Midbrain (tissue), 1 donor: ENCODE measurements at places on chromosomes 2 and 18.
A peak's percentile ranks its signal among the peaks of the same experiment; 100 is the strongest.

DNA sequence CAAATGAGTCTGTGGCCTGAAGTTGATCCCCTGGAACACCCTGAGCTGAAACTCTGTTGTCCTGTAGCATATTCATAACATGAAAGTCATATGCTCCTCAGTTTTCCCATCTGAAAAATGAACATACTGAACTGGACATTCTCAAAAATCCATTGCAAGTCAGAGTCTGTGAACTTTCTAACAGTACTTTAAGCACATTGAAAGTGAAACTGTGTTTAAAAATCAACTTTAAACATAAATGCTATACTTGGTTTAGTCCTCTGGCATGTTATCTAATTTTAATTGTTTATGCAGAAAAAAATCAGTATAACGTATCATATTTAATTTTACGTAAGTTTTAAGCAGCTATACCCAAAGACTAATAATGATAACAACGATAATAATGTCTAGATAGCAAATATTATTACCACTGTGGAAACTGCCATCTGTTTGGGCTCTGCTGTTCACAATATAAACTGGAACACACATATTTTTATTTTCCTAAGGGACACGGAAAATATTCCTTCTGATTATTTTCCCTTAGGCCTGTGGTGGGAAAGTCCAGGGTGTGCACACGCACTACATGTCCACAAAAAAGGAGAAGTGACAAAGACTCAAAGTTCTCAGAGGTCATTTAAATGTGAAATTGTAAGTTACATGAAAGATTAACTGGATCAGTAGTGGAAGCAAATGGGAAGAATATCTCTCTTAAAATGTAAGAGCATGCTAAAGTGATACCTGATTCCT is 56.1 kb upstream of the TTN start:
- no peak for DNase-seq

DNA sequence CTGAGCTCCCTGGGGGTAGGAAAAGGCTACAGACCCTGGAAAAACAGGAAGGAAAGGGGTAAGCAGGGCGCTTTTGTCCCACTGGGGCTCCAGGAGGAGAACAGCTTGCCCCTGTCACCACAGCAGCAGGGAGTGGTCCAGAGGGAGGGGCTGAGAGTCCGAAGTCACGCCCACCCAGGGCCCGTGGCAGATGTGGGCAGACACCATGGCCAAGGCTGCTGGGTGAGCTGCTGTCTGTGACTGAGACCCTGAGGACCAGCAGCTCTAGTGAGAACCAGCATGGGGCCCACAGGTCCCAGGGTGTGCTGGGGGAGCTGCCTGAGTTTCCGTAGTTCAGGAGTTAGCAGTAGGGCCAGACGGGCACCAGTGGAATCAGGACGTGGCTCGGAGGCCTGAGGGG is 162.0 kb downstream of the SPP2 start:
- DNase-seq, result no peak

DNA sequence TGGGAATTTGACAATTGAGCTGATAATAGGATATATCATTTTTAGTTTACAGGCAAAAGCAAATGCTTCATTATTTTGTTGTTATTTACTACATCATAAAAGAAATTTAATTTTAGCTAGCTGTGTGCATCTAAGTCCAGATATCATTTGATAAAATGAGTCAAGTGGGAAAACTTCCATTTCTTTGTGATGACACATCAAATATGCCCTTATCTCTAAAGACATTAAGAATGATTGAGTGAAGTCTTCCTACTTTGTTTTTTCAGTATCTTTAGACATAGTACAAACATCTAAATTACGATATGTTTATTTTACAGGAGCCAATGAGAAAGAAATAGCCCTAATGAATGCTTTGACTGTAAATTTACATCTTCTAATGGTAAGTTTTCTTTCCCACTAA is 77.0 kb downstream of the KYNU start:
- DNase-seq, result no peak

GRCh38 chr2:106073678-106074406 is 120.3 kb downstream of the UXS1 start:
- DNase-seq, result no peak

GRCh38 chr2:190626641-190627210 is 22.2 kb upstream of the NAB1 start:
- no peak for DNase-seq

DNA sequence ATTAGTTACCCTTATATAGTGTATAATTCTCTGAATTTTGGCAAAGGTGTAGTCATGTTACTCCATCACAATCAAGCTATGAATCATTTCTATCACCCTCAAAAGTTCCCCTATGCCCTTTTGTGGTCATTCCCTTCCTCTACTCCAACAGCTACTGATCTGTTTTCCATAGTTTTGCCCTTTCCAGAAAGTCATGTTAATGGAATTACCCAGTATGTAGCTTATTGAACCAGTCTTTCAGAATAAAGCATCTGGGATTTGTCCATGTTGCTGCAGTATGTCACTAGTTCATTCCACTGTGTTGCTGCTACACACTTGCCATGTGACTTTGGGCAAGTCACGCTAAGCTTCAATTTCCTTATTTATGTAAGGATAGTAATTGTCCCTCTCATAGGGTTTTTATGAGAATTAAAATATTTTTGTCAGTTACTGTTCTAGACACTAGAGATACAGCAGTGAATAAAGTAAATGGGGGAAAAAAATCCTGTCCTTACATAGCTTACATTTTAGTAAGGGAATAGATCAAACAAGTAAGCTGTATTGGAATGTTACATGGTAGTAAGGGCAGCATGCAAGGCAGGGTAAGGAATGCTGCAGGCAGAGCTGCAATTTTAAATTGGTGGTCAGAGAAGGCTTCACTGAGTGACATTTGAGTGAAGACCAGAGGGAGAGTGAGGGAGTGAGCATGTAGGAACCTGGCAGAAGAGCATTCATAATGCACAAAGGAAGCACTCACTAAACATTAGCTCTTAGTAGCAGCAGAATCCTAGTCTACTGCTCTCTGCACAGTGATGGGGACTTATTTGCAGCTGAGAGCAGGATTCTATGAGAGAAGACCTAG is 80.3 kb upstream of the TSPYL6 start:
- DNase-seq, result no peak

- DNase-seq, result no peak
These were observed 1845.6 kb upstream of the PIK3C3 start for GRCh38 chr18:40109252-40110049.

DNA sequence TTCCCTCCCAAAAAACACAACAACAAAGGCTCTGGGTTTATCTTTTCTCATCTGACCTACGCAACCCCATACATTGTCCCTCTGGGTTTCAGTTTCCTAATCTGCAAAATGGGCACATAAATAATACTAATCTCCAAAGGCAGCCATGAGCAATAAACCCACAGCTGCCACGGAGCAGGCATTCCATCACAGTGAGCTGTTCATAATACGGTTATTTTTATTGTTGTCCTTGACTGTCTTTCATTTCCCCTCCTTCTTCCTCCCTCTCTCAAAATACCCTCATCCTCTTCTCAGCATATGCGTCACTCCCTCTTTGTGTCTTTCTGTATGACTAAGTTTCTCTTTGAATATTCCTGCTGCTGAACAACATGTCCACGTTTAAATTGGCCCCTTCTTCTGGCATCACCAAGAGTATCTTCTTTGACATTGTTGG is 129.8 kb upstream of the CAB39 start:
- no peak for DNase-seq

GRCh38 chr2:39665811-39666490 is at the start of gene TMEM178A:
TMEM178A (plus strand) TSS chr2:39665917; CDS start chr2:39665975, 58 bp downstream.
- DNase-seq, result no peak

DNA sequence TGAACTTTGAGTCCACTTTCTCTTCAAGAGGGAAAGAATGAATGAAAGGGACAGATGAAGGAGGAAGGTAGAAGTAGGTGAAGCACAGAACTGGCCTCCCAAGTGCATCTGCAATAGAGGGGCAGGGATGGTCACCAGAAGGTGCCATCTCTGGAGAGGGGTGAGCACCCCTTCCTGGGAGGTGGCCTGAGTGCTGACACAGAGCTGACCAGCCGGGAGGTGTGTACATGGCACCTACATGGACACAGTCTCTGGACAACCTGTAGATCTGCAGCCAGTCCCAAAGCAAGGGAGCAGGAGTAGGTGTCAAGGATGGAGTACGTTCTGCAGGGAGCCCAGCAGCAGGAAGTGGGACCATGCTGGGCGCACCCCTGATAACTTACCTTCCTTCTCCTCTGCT is 83.2 kb downstream of the TFCP2L1 start:
- no peak for DNase-seq

DNA sequence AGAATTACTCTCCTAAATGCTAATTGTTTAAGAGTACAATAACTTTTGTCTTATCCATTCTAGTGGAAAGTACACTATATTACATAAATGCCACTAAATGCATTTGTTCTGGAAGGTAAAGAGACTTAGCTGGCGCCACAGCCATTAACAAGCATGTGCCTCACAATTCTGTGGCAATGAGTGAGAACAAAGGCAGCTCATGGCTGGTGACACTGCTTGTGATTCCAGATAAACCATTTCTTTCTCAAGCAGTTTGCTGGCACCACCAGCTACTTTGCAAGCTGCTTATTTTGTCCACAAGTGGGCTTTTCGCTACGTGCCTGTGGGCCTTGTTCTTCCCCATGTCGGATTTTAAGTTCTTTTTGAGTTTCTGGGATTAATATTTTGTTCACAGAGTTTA is 147.6 kb upstream of the SMAD7 start:
- DNase-seq, result peak; percentile 52

DNA sequence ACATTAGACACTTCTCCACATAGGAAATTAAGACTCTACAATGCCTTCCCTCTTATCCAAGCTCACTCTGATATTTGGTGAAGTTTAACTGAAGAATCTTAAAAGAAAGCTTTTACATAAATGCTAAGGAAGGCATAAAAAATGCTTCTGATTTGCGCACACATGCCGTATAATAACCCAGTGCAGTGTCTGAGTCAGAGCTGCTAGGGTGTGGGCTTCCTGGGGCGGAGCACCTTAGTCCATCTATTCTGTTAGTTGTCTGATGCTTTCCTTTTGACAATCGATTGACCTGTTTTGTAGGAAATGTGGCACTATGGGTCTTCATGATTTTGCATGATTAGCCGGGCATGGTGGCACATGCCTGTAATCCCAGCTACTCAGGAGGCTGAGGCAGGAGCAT is 231.5 kb downstream of the AFF3 start:
- no peak for DNase-seq

DNA sequence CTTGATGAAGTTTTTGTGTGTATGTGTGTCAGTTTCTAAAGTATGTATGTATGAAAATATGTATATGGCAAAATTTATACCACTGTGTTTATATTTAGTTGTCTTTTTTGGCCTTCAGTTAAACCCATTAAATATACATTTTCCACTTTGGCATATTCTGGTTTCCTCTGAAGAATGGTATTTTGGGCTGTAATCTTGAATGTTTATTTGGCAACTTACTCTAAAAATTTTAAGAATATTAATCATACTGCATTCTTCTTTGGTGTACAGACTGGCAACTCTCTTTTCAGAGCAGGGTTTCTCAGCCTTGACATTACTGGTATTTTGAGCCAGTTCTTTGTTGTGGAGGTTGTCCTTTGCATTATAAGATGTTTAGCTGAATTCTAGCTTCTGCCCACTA is 27.9 kb upstream of the CCBE1 start:
- no peak for DNase-seq

DNA sequence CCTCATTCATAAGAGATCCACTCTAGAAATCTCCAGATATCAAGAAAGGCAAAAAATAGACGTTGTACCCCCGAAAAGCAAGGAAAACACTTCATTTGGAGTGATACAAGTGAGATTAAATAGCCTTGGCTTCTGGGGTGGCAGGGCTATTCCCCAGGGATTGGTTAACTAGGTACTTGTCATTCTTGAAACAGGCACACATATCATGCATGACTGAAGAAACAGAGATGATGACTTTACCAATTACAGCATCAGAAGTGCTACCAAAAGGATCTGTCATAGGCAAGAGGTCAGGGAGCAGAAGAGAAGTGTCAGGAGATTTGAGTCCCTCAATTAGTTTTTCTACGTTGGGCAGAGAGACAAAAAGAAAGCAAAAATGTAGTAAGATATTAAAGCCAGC is 45.2 kb upstream of the NFU1 start:
- no peak for DNase-seq

DNA sequence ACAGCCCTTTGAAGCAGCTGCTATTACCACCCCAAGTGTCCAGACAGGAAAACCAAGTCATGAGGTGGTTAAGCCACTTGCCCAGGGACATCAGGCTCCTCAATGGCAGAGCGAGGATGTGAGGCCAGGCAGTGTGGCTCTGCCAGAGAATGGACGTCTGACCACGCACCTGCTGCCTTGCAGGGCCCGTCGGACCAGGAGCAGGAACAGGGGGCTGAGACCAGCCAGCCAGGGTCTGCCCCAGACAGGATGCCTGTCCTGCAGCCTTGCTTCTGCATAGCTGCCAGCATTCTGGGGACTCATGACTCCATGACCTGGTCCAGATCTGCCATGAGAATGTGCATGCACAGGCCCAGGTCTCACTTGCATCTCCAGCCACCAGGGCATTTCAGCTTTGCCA is 52.0 kb downstream of the BCL2L11 start:
- DNase-seq, result no peak

GRCh38 chr2:28610583-28611201 is 114.8 kb downstream of the PLB1 start:
- no peak for DNase-seq

GRCh38 chr2:146265656-146266055 is 1579.2 kb upstream of the ACVR2A start:
- DNase-seq, result no peak

GRCh38 chr2:84126530-84126929 is 332.6 kb downstream of the SUCLG1 start:
- DNase-seq, result no peak
